ENCODE measurements at places on chromosomes 7 and 10.

DNA sequence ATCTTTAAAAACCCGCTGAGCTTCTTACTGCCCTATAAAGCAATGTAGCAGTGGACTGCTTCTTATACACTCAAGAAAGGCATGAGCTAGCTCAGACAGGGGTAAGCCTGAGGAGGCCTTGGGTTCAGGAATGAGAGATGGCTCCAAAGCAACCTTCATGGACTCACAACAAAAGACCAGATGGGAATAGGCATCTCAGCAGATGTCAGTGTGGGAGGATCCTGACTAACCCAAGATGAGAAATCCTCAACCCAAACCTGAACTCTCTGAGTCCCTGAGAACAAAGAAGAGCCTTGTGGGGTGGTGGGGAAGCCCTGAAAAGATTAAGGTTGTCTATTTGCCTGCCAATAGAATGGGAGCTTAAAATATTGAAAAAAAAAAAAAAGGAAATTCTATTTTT, 807.4 kb downstream of the KCNMA1 start:
- DNase-seq, result no peak

- no peak for DNase-seq
Measured at GRCh38 chr10:54758791-54759190, 42.2 kb downstream of the PCDH15 start.

GRCh38 chr7:156218544-156219306, 406.5 kb upstream of the SHH start:
- DNase-seq, result no peak

DNA sequence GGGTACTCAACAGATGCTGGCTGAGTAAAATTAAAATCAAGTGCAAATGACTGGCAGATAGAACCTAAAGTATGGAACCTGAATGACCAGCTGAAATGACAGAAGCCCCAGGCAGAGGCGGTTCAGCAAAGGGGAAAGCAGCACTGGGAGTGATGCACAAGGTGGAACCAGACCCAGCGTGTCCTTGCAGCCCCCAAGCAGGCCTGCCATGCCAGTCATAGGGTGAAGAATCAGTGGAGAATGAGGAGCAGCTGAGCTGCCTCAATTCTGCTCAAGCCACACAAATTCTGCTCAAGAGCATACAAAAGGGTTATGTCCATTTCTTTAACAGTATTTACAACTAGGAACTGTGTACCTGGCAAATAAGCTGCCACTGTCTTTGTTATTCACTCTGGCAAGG, 8.7 kb downstream of the ACTR1A start:
- DNase-seq, result no peak

DNA sequence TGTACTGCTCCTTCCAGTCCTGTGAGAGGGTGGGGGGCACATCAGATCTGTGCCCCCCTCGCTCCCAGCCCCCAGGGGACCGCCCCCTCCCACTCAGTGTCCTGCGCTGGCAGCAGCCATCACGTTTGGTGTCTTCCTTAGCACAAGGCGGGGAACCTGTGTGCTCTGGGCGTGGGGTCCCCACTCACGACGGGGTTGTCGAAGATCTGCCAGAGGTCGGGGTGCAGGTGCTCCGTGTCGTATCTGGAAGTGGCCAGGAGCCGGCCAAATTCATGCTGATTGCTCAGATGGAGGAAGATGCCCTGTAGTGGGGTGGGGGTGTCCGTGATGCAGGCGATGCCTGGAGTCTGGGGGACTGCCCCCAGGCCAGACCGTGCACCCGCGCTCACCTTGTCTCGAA, 7.2 kb downstream of the PLOD3 start:
- DNase-seq, result no peak

DNA sequence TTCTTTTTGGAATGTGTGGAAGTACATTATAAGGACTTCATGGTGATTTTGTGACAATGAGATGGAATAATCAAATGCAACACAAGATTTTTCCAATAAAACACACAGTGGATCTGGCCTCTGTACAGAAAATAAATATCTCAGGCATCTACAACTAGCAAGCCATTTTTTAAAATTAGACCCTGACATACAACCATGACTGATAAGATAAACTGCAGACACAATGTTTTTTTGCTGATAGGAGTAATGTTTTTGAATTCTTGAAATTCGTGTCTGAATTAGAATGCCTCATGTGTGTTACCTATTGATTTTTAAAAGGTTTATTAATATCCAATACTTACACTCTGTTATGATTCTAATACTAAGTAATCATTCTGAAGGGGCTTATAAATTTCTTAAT, 328.1 kb downstream of the HGF start:
- no peak for DNase-seq

DNA sequence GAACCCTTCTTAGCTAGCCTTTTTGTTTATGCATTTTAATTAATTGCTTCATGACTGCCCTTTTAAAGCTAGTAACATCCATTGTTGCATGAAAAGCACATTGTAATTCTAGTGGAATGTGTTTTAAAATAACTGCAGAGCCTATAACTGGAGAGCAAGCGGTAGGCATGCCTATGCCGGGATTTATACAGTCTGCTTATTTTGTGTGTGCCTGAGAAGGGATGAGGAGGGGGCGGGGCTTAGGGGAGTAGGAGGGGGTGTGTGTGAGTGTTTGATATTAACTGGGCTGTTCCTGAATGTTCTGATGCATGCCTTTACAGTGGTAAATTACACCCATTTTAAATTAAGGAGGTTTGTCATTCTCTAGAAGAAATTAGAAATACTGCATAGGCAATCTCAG, 208.1 kb downstream of the TCF7L2 start:
- DNase-seq, result no peak

DNA sequence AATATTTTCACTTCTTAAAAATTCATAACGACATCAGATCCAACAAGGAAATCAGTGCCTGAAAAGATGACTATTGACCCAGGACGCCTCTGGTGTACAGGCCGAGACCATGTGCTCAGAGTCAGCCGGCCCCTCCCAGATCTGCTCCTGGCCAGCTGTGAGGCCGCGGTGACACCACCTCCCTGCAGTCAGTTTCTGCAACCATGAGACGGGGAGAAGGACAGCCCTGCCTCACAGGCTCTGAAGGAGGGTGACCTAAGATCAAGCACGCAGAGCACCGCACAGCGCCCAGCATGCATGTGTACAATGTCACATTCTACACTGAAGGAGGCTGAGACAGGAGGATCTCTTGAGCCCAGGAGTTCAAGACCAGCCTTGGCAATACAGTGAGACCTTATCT, 2.6 kb upstream of the GPER1 start:
- DNase-seq, result no peak

DNA sequence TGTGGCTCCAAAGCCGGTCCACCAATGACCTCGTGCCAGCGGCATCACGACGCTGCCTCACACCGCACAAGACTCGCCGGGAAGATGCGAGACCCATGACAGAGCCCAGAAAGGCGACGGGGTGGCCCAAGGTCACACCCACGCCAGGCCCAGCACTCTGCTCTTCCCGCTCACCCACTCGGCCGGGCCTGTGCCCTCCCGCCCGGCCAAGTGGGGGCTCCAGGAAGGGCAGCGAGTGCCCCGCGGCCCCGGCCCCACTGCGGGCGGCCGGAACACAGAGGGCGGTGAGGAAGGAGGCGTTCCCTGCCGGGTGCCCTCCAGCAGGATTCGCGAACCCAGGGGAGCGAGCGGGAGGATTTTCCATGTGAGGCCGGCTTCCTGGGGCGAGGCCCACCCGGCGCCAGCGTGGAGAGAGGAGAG, 56.3 kb downstream of the PDGFA start:
- DNase-seq, result no peak

GRCh38 chr7:121329191-121330052, 622 bp downstream of the WNT16 start:
- DNase-seq, result no peak

DNA sequence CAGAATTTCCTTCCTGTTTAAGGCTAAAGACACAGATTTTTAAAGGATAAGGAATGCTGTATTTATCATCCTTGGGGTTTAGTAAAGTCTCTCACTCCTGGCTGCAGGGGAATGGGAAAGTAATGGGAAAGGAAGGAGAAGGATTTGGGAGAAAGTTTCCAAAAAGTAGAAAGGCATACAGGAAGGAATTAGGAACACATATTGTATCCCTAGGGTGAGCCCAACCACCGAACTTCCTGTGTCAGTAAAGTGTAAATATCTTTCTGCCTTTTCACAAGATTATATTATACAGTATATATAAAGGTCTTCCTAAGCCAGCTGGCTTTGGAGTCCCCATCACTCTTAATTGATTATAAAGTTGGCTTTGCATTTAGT, 12.0 kb upstream of the UBE2D1 start:
- DNase-seq, result no peak

- no peak for DNase-seq
Measured at GRCh38 chr7:28629216-28629842, 217.0 kb downstream of the CREB5 start.

- no peak for DNase-seq
Measured at GRCh38 chr7:82211333-82211732, 232.2 kb downstream of the CACNA2D1 start.

GRCh38 chr7:35894721-35895120, 93.9 kb downstream of the SEPTIN7 start:
- no peak for DNase-seq

GRCh38 chr10:68696018-68696417, 25.0 kb upstream of the CCAR1 start:
- no peak for DNase-seq

- DNase-seq, result no peak
Measured at GRCh38 chr10:85067955-85068354, 739.6 kb downstream of the CCSER2 start.

GRCh38 chr10:105956550-105956949, 1208.0 kb downstream of the SORCS1 start:
- DNase-seq, result no peak

DNA sequence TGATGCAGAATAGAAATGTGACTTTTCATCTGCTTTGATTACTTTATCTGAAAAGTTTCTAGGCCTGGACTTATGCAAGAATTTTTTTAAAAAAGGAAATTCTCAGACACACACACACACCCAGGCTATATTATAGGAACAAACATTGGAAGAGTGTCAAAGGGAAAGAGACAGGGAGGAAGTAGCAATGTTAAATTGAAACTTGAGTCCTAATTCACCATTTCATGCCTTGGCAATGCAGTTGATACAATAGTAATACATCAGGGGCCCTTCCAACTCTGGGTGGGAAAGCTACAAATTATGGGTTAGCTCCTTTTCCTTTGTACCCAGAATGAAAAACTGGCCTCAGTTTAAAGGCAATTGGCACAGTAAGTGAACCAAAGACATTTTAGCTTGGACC, 258.0 kb upstream of the LYZL1 start:
- DNase-seq, result no peak

DNA sequence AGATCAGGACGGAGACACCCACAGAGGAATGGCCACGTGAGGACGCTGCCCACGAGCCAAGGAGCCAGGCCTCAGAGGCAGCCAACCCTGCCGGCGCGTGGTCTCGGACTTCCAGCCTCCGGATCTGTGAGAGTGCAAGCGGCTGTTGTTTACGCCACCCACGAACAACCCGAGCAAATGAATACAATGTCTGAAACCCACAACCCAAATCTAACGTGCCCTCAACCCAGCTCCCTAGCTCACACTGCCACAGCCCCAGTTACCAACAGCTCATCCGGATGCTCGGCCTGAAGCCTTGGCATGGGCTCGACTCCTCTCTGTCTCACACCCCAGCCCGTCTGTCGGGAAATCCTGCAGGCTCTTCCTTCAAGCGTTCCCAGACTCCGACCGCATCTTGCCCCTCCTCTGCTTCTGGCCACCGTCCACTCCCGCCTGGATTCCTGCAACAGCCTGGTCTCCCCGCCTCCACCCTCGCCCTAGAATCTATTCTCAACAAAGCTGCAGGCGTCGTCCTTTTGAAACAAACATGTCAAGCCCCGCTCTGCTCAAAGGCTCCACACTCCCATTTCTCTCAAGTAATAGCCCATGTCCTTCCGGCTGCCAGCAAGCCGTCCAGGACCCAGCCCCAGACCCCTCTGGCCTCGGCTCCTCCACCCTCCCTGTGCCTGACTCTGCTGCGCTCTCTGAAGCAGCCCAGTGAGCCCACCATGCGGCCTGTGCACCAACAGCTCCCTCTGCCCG, 35.3 kb downstream of the STK32C start:
- no peak for DNase-seq

DNA sequence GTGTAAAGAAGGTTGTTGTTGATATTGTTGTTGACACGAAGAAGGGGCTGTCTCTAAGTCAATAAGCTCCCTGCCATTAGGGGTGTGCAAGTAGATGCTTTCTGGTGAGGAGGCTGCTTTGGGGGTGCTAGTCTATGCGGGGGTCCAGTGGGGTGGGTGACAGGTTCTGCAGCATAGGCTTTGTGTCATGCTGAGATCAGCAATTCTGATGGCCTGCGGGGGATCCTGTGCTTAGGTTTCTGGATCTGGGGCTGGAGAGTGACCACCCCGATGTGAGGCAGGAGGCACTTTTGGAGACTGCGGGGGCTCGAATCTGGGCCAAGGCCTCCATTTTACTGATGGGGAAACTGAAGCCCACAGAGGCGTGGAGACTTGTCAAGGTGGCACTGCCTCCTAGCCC, 5.1 kb downstream of the AQP1 start:
- no peak for DNase-seq

GRCh38 chr7:80230327-80230726, 95.7 kb downstream of the GNAI1 start:
- DNase-seq, result no peak

- DNase-seq, result no peak
Measured at GRCh38 chr10:59905066-59905730, 1.2 kb downstream of the CCDC6 start.

GRCh38 chr10:33817605-33818004, 483.1 kb upstream of the NRP1 start:
- no peak for DNase-seq

DNA sequence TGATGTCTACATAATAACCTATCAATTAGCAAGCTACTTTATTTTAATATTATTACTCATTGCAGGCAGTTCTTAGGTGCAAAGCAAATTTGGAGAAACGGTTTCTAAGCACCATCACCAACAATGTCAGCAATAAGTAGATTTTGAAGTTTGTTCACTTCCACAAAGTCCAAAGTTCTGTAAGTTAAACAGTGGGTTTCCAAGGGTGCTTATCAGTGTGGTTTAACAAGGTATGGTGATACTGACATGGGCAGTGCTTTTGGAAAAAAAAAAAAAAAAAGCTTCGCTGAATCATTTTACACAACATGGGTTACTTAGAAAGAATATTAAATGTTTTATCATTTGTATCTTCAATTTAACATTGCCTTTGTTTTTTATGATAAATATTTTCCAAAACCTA, 101.8 kb downstream of the SPAG6 start:
- DNase-seq, result no peak

All from stimulated activated CD8-positive, alpha-beta memory T cell treated with anti-CD3 and anti-CD28 coated beads, Interleukin-15, amount 100 ng/mL, for 4 hours (primary cell).